Testis (tissue), 5 donors: ENCODE measurements at places on chromosomes 1 and 21.
A peak's percentile ranks its signal among the peaks of the same experiment; 100 is the strongest.

- peaks cover 16% of the 10 kb centered on the region for H3K4me1 ChIP-seq
- no peak overlapping the region for H3K4me3 ChIP-seq
- no peak overlapping the region for H3K27ac ChIP-seq
Measured at GRCh38 chr1:209749670-209750323, 6.1 kb upstream of the TRAF3IP3 start.

- H3K4me3 ChIP-seq = no peak overlapping the region
- no peaks in the 10 kb centered on the region for H3K36me3 ChIP-seq
- DNase-seq = peak; percentile 85
- H3K27ac ChIP-seq = no peak overlapping the region
- no peaks in the 10 kb centered on the region for H3K27me3 ChIP-seq
Measured at GRCh38 chr1:21659099-21659923, 9.8 kb downstream of the RAP1GAP start.

DNA sequence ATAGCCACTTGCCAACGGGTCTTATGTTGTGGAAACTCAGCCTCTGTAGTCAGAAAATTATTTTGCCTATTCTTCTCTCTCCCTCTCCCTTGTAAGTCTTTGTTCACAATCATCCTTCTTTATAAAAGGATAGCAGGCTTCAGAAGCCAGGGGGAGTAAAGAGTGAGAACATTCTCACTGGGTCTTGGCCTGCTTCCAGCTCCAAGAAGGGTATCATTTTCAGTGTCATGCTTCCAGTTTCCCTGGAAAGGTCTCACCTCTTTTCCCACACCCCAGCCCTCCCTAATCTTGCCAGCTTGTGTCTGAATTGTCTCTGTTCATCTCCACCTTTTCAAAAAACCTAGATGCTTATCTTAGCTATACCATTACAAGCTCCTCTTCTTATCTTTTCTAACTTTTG lies 346.2 kb upstream of the LRRC7 start:
- no peaks in the 10 kb centered on the region for H3K36me3 ChIP-seq
- H3K27ac ChIP-seq = no peak overlapping the region
- no peaks in the 10 kb centered on the region for H3K4me1 ChIP-seq
- H3K27me3 ChIP-seq = no peaks in the 10 kb centered on the region
- DNase-seq = no peak
- no peak overlapping the region for H3K4me3 ChIP-seq

- DNase-seq = no peak
- no peak overlapping the region for H3K4me3 ChIP-seq
- H3K4me1 ChIP-seq = peaks cover 8% of the 10 kb centered on the region
- no peaks in the 10 kb centered on the region for H3K36me3 ChIP-seq
- no peak overlapping the region for H3K27ac ChIP-seq
Measured at GRCh38 chr21:38803075-38803660, 2.6 kb upstream of the ETS2 start.

- H3K36me3 ChIP-seq = no peaks in the 10 kb centered on the region
- H3K4me3 ChIP-seq = peak overlapping the region; percentile 77
- H3K4me1 ChIP-seq = peaks cover 19% of the 10 kb centered on the region
- no peaks in the 10 kb centered on the region for H3K27me3 ChIP-seq
Measured at GRCh38 chr1:119141020-119141424, 569 bp upstream of the WARS2 start.

DNA sequence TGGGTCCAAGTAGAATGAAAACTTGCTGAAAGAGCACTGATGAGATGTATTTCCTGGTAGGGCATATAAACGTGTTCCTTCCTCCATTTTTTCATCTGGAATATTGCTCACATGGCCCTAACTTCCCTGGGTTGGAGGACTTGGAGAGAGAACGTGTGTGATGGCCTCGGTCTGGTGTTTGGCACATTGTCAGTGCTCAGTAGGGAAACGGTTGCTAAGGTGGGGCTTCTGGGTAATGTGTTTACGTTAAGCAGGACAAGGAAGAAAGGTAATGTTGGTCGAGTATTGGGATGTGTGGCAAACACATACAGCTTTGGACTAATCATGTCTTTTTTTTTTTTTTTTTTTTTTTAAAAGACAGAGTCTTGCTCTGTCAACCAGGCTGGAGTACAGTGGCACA lies 6.2 kb downstream of the TTF2 start:
- no peaks in the 10 kb centered on the region for H3K4me1 ChIP-seq
- DNase-seq = no peak
- H3K4me3 ChIP-seq = no peak overlapping the region
- no peaks in the 10 kb centered on the region for H3K36me3 ChIP-seq
- H3K27me3 ChIP-seq = no peaks in the 10 kb centered on the region
- no peak overlapping the region for H3K27ac ChIP-seq

- H3K27me3 ChIP-seq = no peaks in the 10 kb centered on the region
- no peaks in the 10 kb centered on the region for H3K36me3 ChIP-seq
- no peaks in the 10 kb centered on the region for H3K4me1 ChIP-seq
- DNase-seq = no peak
Measured at GRCh38 chr1:200257235-200257634, 152.6 kb downstream of the ZNF281 start.
